Activated T-cell treated with anti-CD3 and anti-CD28 coated beads for 24 hours (primary cell): ENCODE measurements at places on chromosomes 1 and 21.
A peak's percentile ranks its signal among the peaks of the same experiment; 100 is the strongest.

DNA sequence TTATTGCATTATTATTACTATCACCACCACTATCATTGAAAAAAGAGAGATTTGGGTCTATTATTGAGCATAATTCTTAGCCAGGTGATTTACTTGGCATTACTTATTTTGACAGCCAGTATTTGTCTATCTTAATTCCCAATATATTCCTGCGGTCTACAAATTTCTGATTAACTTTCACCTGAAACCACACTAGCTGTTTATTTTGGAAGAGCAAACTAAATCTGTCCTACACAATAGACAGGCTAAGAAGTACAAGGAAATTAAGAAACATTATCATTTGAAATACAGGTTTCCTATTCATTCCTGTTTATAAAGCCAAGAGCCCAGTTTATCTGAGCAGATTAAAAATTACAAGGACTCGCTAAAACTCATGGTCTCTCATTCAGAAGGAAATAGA, 6.9 kb upstream of the LYST start:
- DNase-seq, result no peak

DNA sequence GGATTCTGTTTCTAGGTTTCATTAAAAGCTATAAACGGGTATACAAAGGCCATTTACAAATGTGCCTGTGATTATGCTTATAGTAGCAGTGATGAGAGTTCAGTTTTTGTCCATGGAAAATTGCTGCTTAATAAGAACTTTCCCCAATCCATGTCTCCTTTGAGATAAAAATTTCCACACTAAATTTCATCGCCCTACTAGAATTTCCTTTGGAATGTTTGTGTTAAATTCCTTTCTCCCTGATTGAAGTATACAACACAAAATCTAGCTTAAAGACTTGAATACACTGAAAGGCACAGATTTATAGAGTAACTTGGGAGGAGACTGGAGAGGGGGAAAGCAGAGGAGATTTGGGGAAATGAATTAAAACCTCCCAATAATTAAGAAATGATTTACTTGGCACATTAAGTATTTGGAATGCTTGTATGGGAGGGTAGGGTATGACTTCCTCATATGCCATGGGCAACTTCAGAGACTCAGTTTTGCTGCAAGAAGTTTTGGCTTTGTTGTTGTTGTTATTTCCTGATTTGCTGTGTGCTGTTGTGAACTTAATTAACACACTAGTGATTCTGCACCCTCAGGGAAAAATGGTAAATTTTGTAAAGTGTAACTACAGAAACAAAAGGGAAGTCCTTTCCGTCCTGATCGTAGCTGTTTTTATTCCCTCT, 157.6 kb upstream of the LMO4 start:
- no peak for DNase-seq

- peak; percentile 67 for DNase-seq
These were observed 40.2 kb downstream of the FASLG start for GRCh38 chr1:172699111-172699510.

DNA sequence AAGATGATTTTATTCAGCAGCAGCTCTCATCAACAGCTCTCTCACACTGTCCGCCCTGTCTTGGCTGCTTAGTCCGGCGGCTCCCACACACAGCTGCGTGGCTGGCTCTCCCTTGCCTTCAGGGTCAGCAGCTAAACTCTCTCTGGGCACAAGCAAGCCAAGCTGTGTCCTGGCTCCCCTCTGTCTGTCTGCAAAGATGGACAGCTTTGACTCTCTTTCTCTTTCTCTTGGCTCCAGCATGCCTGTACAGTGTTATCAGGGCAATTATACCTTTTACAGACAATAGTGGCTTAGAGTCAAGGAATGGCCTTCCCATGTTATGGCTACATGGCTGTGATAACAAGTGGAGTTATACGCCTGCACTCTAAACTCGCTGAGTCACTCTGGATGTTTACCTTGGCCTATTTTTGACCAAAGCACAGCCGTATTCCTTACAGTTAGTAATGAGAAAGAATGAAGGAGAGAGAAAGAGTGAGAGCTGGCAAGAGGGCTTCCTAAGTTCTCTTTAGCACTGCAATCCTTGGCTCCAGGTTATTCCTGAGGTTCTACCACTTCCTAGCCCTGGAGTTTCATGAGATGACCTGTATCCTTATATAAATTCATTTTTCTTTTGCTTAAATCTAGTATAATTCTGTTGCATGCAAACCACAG, 59.9 kb upstream of the ZSWIM5 start:
- DNase-seq, result no peak

DNA sequence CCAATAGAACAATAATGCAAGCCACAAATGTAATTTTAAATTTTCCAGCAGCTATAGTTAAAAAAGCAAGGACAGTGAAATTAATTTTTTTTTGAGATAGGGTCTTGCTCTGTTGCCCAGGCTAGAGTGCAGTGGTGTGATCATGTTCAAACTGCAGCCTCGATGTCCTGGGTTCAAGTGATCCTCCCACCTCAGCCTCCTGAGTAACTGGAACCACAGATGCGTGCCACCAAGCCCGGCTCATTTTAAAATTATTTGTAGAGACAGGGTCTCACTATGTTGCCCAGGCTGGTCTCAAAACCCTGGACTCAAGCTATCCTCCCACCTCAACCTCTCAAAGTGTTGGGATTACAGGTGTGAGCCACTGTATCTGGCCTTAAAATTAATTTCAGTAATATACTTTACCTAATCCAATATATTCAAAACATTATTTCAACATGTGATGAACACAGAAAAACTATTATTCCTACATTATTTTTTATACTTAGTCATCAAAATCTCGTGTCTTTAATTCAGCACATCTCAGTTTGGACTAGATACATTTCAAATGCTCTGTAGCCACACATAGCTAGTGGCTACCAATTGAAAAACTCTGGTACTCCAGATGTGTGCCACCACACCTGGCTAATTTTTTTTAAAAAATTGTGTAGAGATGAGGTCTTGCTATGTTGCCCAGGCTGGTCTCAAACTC, 10.8 kb upstream of the ID3 start:
- DNase-seq, result no peak

DNA sequence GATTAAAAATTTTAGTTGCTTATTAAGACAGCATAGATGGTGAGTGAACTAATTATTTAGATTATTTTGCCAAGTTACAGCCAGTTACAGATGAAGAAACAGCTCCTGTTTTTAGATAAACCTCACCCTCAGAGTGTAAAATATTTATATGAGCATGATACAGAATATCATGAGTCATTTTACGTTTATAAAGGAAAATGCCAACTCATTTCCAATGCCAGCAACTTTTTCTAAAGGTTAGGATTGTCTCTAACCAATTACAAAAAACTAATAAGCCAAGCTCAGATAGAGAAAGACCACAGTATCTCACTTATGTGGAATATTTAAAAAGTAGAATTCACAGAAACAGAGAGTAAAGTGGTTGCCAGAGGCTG, 590.1 kb downstream of the LTN1 start:
- no peak for DNase-seq

- DNase-seq, result no peak
These were observed 77.3 kb upstream of the ARID1A start for GRCh38 chr1:26618561-26618960.

- DNase-seq, result no peak
These were observed 72.7 kb upstream of the NBPF4 start for GRCh38 chr1:108316545-108316944.

GRCh38 chr1:96944432-96945092, 223.0 kb downstream of the PTBP2 start:
- DNase-seq, result no peak
